Activated CD4-positive, alpha-beta T cell treated with anti-CD3 and anti-CD28 coated beads, Interleukin-2, Interleukin-4, amounts not matched to agents 100 ng/mL and 50 ng/mL, durations not matched to agents 16 hours and 8 hours (primary cell): ENCODE measurements at places on chromosomes 1 and 21.

DNA sequence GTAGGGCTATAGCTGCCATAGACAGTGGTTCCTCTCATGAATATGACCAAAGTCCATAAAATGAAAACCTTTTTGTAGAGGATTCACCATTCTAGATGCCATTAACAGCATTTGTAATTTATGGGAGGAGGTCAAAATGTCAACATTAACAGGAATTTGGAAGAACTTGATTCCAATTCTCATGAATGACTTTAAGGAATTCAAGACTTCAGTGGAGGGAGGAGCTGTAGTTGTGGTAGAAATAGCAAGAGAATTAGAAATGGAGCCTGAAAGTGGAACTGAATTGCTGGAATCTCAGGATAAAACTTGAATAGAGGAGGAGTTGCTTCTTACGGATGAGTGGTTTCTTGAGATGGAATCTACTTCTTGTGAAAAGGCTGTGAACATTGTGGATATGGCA, 65.4 kb upstream of the ESRRG start:
- no peak for DNase-seq

DNA sequence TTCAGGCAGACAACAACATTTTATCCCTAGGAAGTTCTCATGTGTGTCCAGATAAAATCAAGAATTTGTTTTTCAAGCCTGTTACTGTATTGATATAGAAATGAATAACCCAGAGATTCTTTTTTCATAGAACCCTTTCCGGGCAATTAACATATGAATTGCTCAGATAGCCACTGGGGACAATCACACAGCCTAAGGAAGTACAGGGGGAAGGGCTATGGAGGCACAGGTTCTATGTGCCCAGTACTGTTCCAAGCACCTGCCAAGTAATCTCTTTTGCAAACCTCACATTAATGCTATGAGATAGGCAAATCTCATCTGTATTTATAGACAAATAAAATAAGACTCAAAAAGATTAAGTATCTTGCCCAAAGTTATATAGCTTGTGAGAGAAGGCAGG, 84.9 kb downstream of the NTNG1 start:
- no peak for DNase-seq

- DNase-seq, result no peak
These were observed 11.9 kb upstream of the LRRC71 start for GRCh38 chr1:156908541-156908940.

DNA sequence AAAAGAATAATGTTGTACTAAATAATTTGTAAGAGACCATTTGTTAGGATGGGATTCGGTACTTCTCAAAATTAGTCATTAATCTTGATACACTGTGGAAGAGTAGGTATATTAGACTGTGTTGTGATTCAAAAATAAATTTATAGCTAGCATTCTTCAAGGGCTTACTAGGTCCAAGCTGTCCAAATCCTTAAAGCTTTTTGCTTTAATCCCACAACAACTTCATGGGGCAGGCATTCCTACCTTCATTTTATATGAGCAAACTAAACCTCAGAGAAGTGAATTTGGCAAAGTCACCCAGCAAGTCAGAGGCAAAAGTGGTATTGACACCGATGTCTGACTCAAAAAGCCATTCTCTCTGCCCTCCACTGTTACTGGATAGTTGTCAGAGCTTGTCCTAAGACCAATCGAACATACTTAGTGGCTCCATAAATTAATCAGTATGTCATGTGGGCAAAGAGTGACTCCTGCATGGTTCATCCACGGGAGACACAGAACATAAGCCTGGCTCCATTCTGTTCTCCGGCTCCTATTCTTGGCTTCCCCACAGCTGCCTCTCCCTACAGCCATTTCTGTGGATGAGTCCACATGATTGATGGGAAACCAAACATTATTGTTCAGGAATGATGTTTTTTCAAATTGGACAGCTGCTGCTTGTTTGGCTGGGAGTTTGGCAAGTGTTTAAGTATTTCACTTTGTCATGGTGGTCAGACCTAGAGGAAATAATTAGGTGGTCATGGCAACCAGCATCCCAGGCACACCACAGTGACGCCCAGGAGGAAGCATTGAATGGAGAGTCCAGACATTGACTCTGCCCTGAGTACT, 133.4 kb upstream of the FGGY start:
- no peak for DNase-seq

DNA sequence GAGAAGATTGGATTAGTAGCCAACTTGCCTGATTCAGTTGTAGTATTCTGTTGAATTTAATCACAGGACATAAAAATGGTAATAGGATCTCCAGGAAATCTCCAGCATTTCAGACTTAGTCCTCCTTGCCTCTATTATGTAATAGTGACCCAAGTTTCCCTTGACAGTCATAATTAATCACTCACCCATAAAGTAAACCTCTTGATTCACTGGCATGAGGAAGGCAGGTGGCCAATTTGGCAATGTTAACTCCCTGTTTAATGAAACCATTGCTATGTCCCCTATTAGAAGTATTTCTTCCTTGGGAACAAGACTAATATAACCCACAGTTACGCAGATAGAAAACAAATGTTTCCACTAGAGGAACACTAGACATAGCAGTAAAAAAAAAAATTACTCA, 604.8 kb upstream of the CXADR start:
- no peak for DNase-seq

- DNase-seq, result no peak
These were observed 14.4 kb upstream of the FNBP1L start for GRCh38 chr1:93433407-93433961.

- DNase-seq, result no peak
These were observed 26.1 kb downstream of the SLC19A1 start for GRCh38 chr21:45516071-45516670.

GRCh38 chr1:182087719-182088350, 26.3 kb upstream of the ZNF648 start:
- DNase-seq, result no peak

- DNase-seq, result peak; percentile 11
These were observed 49.9 kb upstream of the HAO2 start for GRCh38 chr1:119318466-119319309.

GRCh38 chr1:197515421-197515820, 247.4 kb downstream of the CRB1 start:
- no peak for DNase-seq
